ENCODE measurements at places on chromosomes 13 and 19.

GRCh38 chr13:31512331-31512730 is 227.0 kb upstream of the RXFP2 start:
- DNase-seq: no peak

GRCh38 chr19:51407511-51408131 is 9.8 kb downstream of the SIGLEC10 start:
- no peak for DNase-seq

GRCh38 chr13:40453351-40454021 is 213.0 kb downstream of the FOXO1 start:
- DNase-seq: no peak

GRCh38 chr13:25059166-25059565 is 36.8 kb upstream of the PABPC3 start:
- DNase-seq: no peak

GRCh38 chr13:107617527-107617926 is 597.8 kb downstream of the LIG4 start:
- DNase-seq: no peak

DNA sequence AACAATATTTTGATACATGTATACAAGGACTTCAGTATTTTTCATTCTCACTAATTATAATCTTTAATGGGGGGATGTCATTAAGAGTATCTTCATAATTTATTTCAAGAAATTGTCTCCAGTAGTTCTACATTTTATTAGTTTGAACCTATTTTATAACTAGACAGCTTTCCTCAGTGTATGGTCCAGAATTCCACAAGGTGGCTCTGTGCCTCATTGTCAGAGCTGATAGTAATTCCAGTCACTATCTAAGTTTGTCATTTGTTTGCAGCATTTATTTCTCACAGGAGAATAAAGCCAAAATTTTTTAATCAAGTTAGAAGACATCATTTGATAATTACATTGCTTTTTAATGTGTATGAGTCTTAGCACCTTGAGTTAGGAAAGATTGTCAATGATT is 1633.0 kb upstream of the PCDH20 start:
- DNase-seq: no peak

GRCh38 chr19:40674291-40674690 is 16.2 kb downstream of the NUMBL start:
- no peak for DNase-seq

- DNase-seq: peak; percentile 61
These were observed 7.1 kb upstream of the ICAM3 start for GRCh38 chr19:10346509-10346908.

GRCh38 chr19:8129061-8129618 is 20.3 kb downstream of the FBN3 start:
- DNase-seq: no peak

DNA sequence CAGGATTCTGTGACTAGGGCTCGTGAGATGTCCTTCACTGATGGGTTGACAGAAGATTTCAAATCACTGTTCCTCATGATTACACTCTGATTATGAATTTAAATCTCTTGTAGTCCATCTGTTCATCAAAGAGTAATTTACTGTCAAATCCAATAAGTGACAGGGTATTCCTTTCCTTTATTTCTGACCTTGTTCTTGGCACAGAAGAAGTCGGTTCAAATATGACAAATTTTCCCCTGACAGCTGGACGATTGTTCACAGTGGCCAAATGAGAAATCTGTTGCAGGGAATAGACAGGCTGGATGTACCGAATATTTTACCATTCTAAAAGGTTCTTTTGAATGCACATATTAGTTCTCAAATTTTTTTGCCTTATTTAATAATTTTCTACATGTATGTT is 767.3 kb upstream of the GPC6 start:
- DNase-seq: no peak

- no peak for DNase-seq
These were observed 993.9 kb downstream of the EFNB2 start for GRCh38 chr13:105541565-105541964.

DNA sequence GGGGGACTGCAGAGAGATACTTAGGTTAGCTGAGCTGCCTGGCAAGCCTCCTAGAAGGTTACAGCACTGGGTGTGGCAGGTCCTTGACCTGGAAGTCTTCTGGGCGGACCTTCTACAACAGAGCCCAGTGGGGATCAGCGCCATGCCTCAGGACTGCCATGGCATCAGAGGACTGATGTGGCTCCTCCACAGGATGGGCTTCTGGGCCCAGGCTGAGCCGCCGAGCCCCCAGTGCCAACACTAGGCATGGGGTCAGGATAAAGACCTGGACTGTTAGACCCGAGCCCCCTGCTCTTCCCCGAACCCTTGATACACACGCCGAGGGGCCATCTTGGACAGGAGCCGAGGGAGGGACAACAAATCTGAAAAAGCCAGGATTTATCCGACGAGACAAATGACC is 64.0 kb upstream of the SOX21 start:
- no peak for DNase-seq

GRCh38 chr13:30125422-30126073 is 181.8 kb downstream of the KATNAL1 start:
- no peak for DNase-seq

DNA sequence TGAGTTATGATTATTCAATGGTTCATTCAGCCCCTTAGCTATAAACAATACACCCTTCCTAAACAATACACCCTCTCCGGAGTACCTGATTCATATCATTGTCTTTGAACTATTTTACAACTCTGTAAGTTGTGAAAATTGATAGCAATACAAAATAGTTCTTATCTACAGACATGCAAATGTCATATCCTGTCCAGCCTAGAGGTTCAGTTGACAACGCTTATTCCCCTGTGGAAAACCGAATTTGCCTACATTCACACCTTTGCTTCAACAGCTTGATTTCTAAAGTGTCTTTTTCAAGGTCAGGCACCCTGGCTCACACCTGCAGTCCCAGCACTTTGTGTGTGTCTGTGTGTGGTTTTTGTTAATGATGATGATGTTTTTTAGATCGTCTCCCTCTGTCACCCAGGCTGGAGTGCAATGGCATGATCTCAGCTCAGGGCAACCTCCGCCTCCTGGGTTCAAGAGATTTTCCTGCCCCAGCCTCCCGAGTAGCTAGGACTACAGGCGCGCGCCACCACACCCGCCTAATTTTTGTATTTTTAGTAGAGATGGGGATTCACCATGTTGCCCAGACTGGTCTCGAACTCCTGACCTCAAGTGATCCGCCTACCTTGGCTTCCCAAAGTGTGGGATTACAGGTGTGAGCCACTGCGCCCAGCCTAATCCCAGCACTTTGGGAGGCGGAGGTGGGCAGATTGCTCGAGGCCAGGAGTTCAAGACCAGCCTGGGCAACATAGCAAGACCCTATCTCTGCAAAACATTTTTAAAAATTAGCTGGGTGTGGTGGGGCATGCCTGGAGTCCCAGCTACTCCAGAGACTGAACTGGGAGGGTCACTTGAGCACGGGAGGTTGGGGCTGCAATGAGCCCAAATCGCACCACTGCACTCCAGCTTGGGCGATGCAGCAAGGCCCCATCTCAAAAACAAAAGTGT is 9.6 kb downstream of the C19orf53 start:
- no peak for DNase-seq

DNA sequence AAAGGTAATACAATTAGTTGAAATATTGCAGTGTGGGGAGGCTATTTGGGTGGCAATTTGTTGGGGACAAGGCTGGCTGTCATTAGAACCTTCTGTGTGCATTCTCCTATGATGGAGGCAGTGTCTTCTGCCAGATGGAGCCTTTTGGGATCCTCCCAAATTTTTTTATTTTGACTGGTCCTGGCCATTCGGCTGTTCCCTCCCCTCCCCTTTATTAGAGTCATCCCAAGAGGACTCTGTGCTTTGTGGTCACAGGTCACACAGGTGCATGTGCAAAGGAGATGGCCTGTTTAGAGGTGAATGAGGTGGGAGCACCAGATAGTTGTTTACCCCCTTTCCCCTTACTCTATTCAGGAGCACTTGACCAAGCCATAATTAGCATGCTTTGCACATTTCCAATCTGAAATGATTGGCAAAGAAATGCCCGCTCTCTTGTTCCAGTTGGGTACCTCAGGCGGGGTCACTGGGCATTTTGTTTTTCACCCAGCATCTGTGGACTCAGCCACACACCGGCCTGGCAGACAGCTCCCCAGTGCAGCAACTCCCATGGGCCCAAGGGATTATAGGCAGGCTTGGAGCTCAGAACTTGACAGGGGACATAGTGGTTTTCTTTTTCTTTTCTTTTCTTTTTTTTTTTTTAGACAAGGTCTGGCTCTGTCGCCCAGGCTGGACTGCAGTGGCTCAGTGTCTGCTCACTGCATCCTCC is 19.8 kb downstream of the GATAD2A start:
- DNase-seq: no peak
